ENCODE measurements at places on chromosomes 2 and 18.

GRCh38 chr2:231765496-231765929 lies 15.6 kb downstream of the PDE6D start:
- no peak for DNase-seq

GRCh38 chr2:149399934-149400615 lies 69.7 kb downstream of the LYPD6 start:
- DNase-seq: no peak

DNA sequence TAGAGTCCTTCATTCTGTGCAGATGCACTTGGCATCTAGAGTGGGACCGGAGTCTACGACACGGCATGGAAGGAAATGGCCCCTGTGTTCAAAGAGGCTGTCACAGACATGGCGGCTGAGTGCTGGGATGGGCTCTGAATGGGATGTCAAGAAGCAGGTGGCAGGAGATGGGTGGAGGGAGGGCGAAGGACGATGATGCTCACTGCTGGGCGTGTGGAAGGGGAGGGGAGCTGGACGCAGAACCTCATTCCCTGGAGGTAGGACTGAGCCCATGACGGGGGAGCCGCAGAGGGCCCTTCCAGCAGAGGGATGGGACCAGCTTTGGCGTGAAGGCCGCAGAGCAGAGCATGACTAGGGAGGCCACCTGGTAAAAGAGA lies 18.8 kb upstream of the ALPI start:
- no peak for DNase-seq

DNA sequence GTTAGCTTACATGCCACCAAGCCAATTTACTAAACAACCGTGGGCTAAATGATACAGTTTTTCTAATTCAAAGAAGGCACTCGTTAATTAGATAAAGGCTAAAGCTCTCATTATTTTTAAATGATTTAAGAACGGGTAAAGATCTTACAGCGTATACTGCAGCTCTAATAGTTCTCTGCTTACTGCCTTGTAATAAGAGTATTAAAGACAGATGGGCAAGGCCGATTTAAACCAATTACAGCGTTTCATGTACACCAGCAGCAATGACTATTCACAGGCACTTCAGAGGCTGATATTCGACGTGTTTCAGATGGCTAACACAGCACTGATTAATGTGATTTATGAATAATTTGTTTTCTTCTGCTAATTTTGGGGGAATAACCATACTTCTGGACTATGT lies 259.3 kb downstream of the ZNF407 start:
- no peak for DNase-seq

DNA sequence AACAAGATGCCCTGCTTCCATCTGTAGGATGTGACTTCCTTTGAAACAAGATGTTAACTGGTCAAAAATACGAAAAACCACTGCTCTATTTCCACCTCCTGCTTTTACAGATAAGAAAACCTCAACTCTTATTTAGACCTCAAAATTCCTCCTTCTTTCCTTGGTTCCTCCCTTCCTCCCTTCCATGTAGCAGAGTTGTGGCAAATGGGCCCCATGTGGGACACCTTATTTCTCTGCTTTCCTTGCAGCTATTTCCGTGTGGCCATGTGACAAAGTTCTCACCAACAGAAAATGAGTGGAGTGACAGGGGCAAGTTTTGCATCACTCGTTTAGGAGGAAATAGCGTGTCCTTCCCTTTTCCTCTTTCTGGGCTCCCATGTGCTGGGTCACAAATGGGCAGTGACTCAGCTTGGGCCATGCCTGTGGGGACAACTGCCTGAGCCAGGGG lies 69.4 kb upstream of the SMAD2 start:
- no peak for DNase-seq

DNA sequence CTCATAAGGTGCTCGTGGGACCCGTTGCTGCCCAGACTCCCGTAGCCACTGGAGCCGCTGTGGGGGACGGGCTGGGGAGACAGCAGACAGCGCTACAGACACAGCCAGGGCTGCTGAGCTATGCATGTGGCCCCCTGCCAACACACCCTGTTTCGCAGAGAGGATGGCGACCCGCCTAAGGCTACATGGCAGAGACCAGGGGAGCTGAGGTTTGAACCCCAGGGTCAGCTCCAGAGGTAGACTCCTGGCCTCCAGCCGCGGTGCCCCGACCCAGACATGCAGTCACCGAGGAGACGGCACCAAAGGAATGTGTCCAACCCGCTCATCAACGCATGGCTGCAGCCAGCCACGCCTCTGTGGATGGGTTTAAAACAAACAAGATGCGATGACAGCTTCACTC lies 21.0 kb upstream of the HES6 start:
- DNase-seq: no peak

DNA sequence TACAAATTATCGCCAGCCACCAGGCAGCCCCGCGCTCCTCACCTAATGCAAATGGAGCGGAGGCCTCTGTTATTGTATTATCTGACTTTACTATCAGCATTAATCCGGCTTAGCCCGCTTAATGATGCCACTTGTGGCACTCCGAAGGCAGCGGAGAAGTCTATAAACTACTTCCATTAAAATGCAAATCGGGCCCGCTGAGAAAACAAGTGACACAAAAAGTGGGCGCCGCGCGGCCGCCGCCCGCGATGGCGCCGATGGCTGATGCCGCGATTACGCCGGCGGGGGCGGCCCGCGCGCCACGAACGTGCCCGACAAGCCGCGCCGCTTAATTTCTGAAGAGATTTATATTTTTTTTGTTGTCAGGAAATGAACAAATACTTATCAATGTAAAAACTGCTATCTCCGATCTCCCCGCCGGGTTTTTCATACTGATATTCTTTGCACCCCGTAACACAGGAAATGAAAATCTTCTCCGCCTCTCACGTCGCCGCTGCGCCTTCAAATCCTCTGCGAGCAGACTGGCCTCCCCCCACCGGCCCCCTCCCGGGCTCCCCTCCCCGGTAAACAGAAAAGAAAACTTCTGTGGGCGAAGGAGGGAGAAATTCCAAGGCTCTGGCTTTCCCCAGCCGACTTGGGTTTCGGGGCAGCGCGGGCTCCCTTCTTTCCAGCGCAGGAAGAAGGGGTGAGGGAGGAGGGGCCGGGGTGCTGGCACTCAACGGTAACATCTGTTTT lies 221.8 kb downstream of the INSIG2 start:
- peak; percentile 44 for DNase-seq

- no peak for DNase-seq
Measured at GRCh38 chr2:120559401-120559800, 176.3 kb upstream of the GLI2 start.

DNA sequence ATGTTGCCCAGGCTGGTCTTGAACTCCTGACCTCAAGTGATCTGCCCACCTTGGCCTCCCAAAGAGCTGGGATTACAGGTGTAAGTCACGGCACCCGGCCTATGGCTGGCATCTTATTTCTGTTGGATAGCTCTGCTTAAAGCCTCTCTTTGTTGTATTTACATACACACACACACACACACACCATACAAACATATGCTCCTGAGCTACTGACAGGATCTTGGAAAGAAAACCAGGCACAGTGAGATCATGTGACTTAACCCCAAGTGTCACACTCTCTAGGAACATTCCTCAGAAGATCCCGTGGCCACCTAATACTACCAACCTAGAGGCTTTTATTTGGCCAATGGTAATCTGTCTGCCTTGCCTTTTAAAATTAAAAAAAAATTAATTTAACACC lies 85.1 kb upstream of the HAAO start:
- no peak for DNase-seq

DNA sequence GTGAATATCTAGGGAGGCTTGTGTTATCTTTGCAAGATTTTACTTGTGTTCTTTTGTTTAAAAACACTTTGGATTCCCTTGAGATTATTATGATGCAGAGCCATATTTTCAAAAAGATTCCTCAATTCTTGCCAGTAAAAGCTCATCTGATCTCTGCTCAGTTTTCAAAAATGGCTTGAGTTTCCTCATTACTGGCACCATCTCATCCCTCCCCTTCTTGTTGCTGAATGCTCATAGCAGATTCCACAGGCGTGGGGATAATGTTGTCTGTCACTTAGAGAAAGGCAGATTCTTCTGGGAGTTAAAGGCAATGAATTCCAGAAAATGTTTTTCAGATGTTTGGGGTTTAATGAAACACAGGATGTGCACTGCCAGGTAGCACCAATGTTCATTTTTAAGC lies 170.4 kb upstream of the TANK start:
- no peak for DNase-seq
